ENCODE measurements at places on chromosomes 4 and X. TPM values are rescaled to one million over a fixed set of nuclear protein-coding genes. Genes with fewer than 3 reads are reported as not detected.

Gene SLC9A7
- total RNA-seq: 52.6 TPM

Gene NUP62CL
- 3.2 TPM for total RNA-seq

Gene IRAK1
- 106 TPM for total RNA-seq

Gene RIPPLY1
- total RNA-seq: not detected

Gene NHS
- total RNA-seq: not detected

Gene MAGEA12
- total RNA-seq: not detected

GRCh38 chr4:154958121-154958520, 177.0 kb downstream of the RBM46 start:
- no peak for DNase-seq
- H3K4me3 ChIP-seq: no peak overlapping the region
- H3K27ac ChIP-seq: no peak overlapping the region
- H3K27me3 ChIP-seq: no peaks in the 10 kb centered on the region

GRCh38 chrX:13471269-13471668, 98.1 kb upstream of the EGFL6 start:
- no peaks in the 10 kb centered on the region for H3K36me3 ChIP-seq
- H3K27me3 ChIP-seq: no peaks in the 10 kb centered on the region
- H3K4me1 ChIP-seq: no peaks in the 10 kb centered on the region
- DNase-seq: no peak
- H3K4me3 ChIP-seq: no peak overlapping the region

- H3K4me3 ChIP-seq: peak overlapping the region; percentile 70
- peak overlapping the region; percentile 39 for H3K27ac ChIP-seq
- no peak for DNase-seq
- H3K27me3 ChIP-seq: no peaks in the 10 kb centered on the region
- H3K4me1 ChIP-seq: no peaks in the 10 kb centered on the region
Observed at GRCh38 chrX:150899191-150899757, 806 bp upstream of the CD99L2 start.

DNA sequence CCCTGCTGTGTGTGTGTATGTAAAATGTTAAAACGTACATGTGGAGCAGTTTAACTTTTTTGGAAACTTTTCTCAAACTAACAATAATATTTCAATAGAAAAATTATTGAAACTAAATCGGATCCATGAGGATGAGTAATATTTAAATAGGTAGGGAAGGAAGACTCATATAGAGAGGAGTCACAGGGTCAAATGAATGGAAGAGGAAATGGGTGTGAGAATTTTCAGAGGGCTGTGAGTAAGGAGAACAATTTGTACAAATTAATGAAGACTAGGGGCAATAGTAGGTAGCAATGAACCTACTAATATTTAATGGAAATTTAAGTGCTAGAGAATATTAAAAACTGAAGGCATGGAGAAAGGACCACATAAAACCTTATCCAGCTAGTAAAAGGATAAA, 290.7 kb upstream of the PCDH18 start:
- H3K4me1 ChIP-seq: no peaks in the 10 kb centered on the region
- no peak for DNase-seq

GRCh38 chr4:52780206-52780605, 29.0 kb upstream of the ERVMER34-1 start:
- no peaks in the 10 kb centered on the region for H3K27me3 ChIP-seq
- no peak overlapping the region for H3K27ac ChIP-seq
- no peaks in the 10 kb centered on the region for H3K4me1 ChIP-seq
- DNase-seq: no peak

- DNase-seq: no peak
- H3K36me3 ChIP-seq: peaks cover 2% of the 10 kb centered on the region
- H3K4me3 ChIP-seq: no peak overlapping the region
- H3K4me1 ChIP-seq: no peaks in the 10 kb centered on the region
- no peak overlapping the region for H3K27ac ChIP-seq
Observed at GRCh38 chr4:38034986-38035882, 75.0 kb downstream of the PTTG2 start.

GRCh38 chr4:85780664-85781063, 305.7 kb downstream of the ARHGAP24 start:
- H3K4me3 ChIP-seq: no peak overlapping the region
- H3K36me3 ChIP-seq: no peaks in the 10 kb centered on the region
- DNase-seq: no peak
- no peaks in the 10 kb centered on the region for H3K27me3 ChIP-seq

DNA sequence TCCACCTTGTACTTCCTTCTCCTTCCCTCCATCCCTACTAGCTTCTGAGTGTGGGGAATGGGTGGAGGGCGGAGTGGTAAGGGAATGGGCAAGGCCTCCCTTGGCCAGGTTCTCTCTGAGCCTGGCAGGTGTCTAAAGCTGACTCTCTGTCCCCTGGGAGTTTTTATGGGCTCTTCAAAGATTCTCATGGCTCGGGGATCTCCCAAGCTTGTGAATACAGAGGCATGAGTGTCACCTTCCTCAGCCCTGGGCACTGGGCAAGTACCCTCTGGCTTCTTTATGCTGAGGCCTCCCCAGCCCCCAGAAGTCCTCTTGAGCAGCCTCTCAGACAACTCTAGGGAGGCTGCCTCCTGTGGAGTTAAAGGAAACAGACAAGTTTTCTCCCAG, 32.5 kb upstream of the DDX3X start:
- H3K36me3 ChIP-seq: no peaks in the 10 kb centered on the region
- no peaks in the 10 kb centered on the region for H3K4me1 ChIP-seq
- H3K27me3 ChIP-seq: no peaks in the 10 kb centered on the region
- no peak overlapping the region for H3K4me3 ChIP-seq
- no peak overlapping the region for H3K27ac ChIP-seq
- no peak for DNase-seq

DNA sequence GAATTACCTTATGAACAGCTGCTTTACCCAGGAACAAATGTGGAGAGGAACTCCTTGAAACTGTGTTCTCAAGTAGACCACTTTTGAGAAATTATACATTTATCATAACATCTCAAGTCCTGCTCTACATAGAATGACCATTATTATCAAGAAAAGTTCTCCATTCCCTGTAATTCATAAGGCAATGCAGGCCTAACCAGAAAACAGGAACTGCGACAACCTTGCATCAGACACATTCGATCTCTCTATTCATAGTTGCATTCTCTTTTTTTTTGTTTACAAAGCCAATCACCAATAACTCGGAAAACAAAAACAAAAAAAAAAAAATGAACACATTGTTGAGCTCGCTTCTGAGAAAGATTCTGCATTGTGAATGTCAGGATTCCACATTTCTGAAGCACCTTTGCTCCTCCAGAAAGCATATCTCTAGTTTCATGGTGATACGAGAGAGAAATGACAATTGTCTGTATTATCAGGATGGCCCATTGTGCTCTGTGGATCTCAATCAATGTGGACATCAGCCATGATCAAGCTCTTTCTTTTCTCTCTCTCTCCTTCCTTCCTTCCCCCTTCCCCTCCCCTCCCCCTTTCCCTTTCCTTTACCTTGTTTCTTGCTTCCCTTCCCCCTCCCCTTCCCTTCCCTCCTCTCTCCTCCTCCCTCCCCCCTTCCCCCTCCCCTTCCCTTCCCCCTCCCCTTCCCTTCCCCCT, 32.4 kb upstream of the CD99 start:
- no peak for DNase-seq
- no peaks in the 10 kb centered on the region for H3K27me3 ChIP-seq
- H3K4me1 ChIP-seq: no peaks in the 10 kb centered on the region
- H3K4me3 ChIP-seq: no peak overlapping the region
- no peaks in the 10 kb centered on the region for H3K36me3 ChIP-seq
- no peak overlapping the region for H3K27ac ChIP-seq

DNA sequence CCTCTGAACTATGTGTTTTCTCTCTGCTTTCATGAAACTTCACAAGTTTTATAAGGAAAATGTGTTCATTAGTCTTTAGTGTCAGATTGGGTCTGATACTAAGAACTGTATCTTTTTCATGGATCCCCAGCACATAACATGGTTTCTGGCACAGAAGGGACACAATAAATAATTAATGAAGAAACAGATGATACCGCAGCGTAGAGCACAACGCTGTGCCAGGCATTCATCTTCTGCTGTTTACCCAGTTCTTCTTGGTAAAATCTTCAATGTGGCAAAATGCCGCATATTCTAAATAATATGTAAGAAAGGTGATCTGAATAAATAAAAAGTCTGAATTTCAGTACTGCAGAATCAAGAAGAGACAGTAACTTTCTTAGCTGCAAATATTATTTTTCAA, 12.3 kb downstream of the SCARB2 start:
- H3K4me1 ChIP-seq: peaks cover 53% of the 10 kb centered on the region
- no peaks in the 10 kb centered on the region for H3K36me3 ChIP-seq
- H3K4me3 ChIP-seq: no peak overlapping the region
- no peak overlapping the region for H3K27ac ChIP-seq
- no peaks in the 10 kb centered on the region for H3K27me3 ChIP-seq

All from GM12878 (cell line).